ENCODE measurements at places on chromosomes 4 and X. TPM values are rescaled to one million over a fixed set of nuclear protein-coding genes. Genes with fewer than 3 reads are reported as not detected.

Gene COL4A5
- 1.0 TPM for total RNA-seq

Gene HAND2
- not detected for total RNA-seq

Gene IL13RA2
- not detected for total RNA-seq

Gene CT45A9
- total RNA-seq, result not detected

Gene CITED1
- not detected for total RNA-seq

Gene MAGEB4
- not detected for total RNA-seq

Gene FRAS1
- total RNA-seq, result 4.0 TPM

Gene HS6ST2
- total RNA-seq, result 3.5 TPM

Gene GABRA4
- total RNA-seq, result not detected

Gene CDKL2
- total RNA-seq, result 1.8 TPM

Gene NEIL3
- total RNA-seq, result 20.7 TPM
